Stimulated activated naive CD4-positive, alpha-beta T cell (primary cell): ENCODE measurements at places on chromosomes 11 and 22.

DNA sequence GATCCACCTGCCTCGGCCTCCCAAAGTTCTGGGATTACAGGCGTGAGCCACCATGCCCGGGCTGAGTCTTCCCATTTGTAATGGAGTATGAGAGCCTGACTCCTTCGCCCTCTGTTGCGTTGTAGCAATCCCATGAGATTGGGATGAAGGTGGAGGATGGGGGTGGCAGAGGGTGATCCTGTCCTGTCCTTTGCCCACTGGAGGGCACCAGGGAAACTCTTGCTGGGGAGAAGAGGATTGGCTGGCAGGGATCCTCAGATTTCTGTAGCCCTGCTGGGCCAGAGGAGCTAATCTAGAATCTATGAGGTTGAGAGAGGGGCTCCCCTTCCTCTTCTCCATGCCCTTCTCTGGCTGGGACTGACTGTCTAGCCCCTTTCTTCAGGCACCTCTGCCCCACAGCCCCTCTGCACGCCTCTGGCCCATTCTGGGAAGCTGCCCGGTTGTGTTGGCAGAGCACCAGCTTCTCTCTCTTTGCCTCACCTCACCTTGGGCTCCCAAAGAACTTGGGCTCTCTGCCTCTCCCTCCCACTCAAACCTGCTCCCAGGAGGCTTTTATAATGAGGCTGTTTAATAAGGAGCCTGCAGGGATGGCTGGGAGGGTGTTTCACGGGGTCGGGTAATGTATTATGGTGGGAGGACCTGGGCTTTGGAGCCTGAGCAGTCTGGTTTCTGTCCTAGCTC, 9.5 kb upstream of the CATSPER1 start:
- DNase-seq: no peak

GRCh38 chr11:112290493-112290850, 29.8 kb upstream of the PLET1 start:
- no peak for DNase-seq

- no peak for DNase-seq
Observed at GRCh38 chr11:9082575-9082974, 8.8 kb downstream of the SCUBE2 start.

DNA sequence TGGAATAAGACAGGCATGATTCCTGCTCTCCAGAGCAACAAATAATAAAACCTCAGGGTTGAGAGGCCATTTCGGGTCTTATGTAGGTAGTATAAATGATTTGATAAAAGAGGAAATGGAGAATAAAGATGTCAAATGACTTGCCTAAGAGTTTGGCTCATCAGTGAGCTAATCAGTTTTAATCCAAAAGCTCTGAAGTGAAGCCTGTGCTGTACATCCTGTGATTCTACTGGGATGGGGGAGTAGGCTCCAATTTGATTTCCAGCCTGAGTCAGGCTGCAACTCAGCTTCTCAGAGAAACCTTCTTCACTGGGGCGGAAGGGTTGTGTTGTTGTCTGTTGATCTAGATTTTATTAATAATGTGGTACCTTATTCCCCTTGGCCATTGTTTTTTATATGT, 192.2 kb upstream of the SORL1-AS1 start:
- DNase-seq: no peak

- DNase-seq: no peak
Observed at GRCh38 chr22:33524511-33525260, 395.6 kb downstream of the LARGE1 start.

DNA sequence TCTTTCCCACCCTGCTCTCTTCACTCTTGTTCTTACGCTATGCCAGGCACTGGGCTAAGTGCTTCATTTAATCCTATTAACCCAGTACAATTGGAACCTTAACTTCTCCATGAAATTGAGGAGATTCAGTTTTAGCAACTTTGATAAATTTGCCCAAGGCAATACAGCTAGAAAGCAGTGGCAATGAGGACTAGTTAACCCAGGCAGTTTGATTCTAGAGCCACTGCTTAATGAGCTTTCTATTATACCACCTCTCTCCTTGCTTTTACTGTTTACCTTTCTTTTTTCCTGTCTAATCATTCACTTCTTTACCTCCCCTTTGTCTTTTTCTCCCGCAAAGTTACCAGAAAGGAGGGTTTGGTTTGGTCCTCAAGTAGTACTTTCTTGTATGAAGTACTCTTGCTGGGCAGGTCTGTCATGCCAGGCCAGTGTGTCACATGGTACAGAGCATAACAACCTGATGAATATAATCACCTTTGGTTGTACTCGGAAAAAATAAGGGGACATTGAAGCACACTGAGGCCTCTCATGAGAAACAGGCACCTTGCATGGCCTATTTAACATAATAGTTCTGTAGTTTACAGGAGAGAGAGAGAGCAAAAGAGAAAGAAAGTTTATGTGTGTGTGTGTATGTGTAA, 70.6 kb downstream of the PDHX start:
- no peak for DNase-seq

- peak; percentile 36 for DNase-seq
Observed at GRCh38 chr22:39994566-39995392, at the start of gene FAM83F. TSS of gene FAM83F (plus strand) at chr22:39994954. CDS start at chr22:39995043, 89 bp downstream.

- DNase-seq: no peak
Observed at GRCh38 chr11:70611821-70612220, 213.5 kb downstream of the CTTN start.

GRCh38 chr11:16966930-16967671, 47.1 kb downstream of the PLEKHA7 start:
- no peak for DNase-seq
